GM12891 (cell line): ENCODE measurements at places on chromosomes 5 and 9.

DNA sequence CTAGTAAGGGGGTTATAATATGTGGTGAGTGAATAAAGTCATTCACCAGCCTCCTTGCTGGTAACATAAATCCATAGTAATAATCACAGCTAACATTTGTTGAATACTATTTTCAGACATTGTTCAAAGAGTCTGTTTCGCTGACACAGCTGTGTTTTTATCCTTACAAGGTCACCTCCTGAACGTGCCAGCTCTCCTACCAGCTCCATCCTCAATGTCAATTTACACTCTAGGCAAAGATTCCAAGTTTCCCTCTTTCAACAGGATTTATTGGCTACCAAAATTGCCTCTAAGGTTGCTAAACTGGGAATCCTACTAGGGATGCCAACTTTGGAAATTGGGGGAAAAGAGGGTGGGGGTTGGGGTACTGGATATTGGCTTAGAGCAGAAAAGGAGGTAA, 30.7 kb upstream of the SMC5 start:
- no peak for DNase-seq

DNA sequence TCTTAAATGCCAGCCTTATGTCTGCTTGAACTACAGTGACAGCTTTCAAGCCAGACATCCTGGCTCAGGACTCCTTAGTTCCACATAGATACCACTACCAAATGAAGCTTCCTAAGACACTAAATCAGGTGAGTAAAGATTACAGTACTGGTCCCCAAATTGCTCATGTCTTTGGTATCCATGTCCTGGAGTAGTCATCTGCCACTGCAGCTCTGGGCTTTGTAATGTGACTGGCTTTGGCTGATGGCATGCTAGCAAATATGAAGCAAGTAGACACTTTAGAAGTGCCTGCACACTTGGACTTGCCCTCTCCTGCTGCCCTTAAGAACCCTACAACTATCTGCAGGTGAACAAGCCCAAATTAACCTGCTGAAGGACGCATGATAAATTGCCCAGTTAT, 334.9 kb downstream of the BNC2 start:
- no peak for DNase-seq

- no peak for DNase-seq
Measured at GRCh38 chr5:152052470-152052869, 127.8 kb upstream of the GLRA1 start.

DNA sequence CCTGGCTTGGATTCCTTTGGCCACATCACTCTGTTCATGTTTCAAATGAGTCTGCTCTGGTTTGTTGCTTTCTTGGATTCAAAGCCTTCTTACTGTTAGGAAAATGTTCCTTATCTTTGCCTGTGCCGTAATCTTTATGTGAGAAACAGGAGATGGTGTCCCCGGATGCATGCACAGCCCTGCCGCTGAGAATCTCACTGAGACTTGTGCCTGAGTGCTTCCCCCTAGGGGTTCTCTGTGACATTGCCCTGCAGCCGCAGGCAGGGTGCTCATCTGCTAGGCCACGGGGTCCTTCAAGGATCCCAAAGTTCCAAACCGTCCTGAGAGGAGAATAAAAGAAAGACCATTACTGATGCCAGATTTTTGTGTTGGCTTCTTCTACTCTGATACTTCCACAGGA, 81.4 kb upstream of the ANKRD55 start:
- no peak for DNase-seq
